ENCODE measurements at places on chromosomes 5 and 9. TPM values are rescaled to one million over a fixed set of nuclear protein-coding genes. Genes with fewer than 3 reads are reported as not detected.

DNA sequence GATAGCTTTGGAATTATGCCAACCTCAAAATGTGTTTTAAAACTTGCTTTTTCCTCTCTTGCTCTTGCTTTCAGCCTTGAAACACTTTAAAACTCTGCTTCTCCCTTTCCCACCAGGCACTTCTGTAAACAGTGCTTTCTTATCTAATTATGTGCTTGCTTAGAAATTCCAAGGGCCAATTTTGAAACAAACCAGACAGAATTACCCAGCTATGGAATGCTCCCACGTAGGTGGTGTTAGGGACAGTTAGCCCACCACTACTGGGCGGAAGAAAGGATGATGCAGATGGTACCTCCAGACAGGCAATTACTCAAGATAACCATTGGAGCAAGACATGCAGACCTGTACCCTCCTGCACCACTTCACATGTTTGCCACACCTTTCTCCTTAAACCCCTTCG, 523.0 kb upstream of the PTPRD start:
- DNase-seq: no peak

CCL28 gene
- 1.0 TPM for total RNA-seq

FCHO2 gene
- 10.5 TPM for total RNA-seq

DNA sequence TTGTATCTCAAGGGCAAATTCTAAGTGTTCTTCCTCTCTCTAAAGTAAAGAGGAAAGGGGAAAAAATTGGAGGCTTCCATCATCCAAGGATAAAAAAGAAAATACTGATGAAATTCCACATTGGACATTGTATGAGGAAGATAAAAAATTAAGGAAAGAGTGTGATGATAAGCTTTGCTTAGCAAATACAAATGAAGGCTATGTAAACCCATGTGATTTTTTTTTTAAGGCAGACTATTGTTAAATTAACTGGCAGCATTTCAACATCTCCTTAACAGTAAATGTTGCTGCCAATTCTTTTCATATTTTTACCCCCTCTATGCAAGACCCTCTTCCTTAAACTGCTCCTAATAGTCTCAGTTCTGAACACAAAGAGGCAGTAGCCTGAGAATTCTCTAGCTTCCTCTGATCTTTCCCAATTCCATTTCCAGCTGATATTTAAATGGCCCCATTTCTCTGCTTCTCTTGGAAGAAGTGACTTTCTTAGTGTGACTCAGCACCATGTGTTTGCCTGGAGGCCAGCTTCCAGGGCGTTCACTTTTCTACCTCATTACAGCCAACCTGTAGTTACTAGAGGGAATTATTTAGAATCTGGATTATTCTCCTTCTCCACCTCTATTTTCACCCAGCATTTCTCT, 159.7 kb downstream of the TLE1 start:
- peak; percentile 89 for DNase-seq

DNA sequence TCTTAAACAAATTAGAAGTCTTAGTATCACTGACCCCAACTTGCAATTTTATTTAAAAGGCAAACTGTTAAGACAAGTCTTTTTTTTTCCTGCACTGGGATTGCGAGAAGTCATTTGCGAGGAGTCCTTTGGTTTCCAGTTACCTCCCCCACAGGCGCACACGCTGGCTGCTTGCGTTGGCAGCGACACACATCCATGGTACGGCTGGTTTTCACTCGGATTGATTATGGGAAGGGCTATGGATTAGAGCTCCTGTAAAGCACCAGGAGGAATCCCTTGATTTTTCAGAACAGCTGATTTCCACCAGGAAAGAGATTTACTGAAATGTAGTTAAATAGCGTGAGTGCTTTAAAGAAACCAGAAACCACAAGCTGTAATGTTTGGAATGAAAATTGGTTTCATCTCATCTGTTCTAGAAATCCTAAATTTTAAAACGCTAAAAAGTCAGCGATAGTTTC, 737 bp downstream of the SLC1A3 start:
- peak; percentile 39 for DNase-seq

GHR gene
- total RNA-seq: 2.4 TPM

DNA sequence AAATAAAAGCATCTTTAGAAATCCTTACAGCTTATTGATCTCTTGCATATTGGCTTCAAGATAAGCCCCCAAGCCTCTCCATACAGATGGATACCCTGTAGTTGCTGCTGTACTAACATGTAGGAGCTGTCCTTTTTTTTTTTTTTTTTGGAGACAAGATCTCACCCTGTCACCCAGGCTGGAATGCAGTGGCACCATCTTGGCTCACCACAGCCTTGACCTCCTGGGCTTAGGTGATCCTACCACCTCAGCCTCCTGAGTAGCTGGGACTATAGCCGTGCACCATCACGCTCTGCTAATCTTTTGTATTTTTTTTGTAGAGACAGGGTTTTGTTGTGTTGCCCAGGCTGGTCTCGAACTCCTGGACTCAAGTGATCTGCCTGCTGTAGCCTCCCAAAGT, 35.4 kb downstream of the SNX30 start:
- DNase-seq: no peak

GRCh38 chr5:62737766-62738165, 159.1 kb downstream of the LRRC70 start:
- no peak for DNase-seq

- DNase-seq: peak; percentile 11
Observed at GRCh38 chr5:127517110-127517479, 345 bp upstream of the PRRC1 start.

WNT8A gene
- not detected for total RNA-seq

ANKRD31 gene
- total RNA-seq: 0.26 TPM

GRCh38 chr9:88923653-88924288, 67.5 kb upstream of the S1PR3 start:
- DNase-seq: no peak

- peak; percentile 26 for DNase-seq
Observed at GRCh38 chr5:154714266-154714986, 40.8 kb upstream of the LARP1 start.

RGS7BP gene
- not detected for total RNA-seq

GRCh38 chr5:37721447-37721871, 118.4 kb downstream of the GDNF start:
- DNase-seq: no peak

DNA sequence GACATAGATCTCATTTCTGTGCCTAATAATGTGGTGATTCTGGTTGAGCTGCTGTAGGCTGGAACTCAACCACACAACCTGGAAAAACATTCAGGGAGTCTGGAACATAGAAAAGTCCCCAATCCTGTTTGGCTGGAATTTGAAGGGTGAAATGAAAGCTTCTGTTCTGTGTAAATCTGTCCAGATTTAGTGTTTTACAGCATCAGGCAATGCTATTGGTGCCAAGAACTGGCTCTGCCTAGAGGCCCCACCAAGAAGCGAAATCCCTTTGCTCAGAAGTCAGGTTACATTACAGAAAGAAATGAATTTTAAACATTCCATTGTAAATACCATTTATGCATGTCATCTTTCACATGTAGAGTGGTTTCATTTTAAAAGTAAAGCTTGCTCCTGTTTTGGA, 56.3 kb downstream of the TMEM174 start:
- DNase-seq: peak; percentile 31

DNA sequence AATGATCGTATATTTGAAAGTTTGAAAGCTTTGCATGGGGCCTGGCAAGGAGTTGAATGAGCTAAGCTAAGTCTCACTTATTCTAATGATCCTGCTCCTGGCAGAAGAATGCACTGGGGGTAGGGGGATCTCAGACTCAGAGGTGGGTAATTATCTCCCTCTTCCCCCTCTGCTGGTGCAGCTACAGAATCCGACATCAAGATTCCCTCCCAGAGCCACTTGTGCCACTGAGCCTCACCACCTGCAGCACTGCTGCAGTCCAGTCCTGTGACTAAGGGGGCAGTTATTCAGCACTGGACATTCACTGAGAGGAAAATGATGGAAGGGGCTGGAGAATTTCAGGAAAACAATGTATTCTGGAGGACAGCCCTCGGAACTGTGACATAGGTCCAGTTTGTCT, 205.8 kb downstream of the DEPDC1B start:
- no peak for DNase-seq

- DNase-seq: peak; percentile 95
Observed at GRCh38 chr5:112109331-112110007, 309.6 kb downstream of the EPB41L4A start.

DNA sequence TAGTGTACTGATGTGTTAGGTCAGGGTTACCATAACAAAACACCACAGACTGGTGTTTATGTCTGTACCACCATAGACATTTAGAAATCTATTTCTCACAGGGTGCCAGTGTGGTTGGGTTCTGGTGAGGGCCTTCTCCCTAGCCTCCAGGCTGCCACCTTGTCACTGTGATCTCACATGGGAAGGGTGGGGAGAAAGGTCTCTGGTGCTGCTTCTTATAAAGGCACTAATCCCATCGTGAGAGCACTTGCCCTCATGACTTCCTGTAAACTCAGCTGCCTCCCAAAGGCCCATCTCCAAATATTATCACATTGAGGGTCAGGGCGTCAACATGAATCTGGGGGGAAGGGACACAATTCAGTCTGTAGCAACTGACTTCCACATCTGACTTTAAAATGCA, 49.8 kb downstream of the PIK3R1 start:
- no peak for DNase-seq

CATSPER3 gene
- under 0.01 TPM for total RNA-seq

RNF208 gene
- total RNA-seq: not detected

GRCh38 chr9:5899292-5899691, 8.6 kb downstream of the MLANA start:
- DNase-seq: no peak

BAAT gene
- total RNA-seq: 0.26 TPM

CD72 gene
- total RNA-seq: 0.90 TPM

GRCh38 chr5:80592761-80593160, 22.7 kb upstream of the ANKRD34B start:
- no peak for DNase-seq

LIX1 gene
- total RNA-seq: not detected
